ENCODE measurements at places on chromosomes 12 and 14.

- no peak for DNase-seq
Measured at GRCh38 chr12:70927356-70927755, 6.8 kb upstream of the PTPRR start.

GRCh38 chr14:74630881-74631690 lies 19.0 kb upstream of the LTBP2 start:
- DNase-seq, result no peak

DNA sequence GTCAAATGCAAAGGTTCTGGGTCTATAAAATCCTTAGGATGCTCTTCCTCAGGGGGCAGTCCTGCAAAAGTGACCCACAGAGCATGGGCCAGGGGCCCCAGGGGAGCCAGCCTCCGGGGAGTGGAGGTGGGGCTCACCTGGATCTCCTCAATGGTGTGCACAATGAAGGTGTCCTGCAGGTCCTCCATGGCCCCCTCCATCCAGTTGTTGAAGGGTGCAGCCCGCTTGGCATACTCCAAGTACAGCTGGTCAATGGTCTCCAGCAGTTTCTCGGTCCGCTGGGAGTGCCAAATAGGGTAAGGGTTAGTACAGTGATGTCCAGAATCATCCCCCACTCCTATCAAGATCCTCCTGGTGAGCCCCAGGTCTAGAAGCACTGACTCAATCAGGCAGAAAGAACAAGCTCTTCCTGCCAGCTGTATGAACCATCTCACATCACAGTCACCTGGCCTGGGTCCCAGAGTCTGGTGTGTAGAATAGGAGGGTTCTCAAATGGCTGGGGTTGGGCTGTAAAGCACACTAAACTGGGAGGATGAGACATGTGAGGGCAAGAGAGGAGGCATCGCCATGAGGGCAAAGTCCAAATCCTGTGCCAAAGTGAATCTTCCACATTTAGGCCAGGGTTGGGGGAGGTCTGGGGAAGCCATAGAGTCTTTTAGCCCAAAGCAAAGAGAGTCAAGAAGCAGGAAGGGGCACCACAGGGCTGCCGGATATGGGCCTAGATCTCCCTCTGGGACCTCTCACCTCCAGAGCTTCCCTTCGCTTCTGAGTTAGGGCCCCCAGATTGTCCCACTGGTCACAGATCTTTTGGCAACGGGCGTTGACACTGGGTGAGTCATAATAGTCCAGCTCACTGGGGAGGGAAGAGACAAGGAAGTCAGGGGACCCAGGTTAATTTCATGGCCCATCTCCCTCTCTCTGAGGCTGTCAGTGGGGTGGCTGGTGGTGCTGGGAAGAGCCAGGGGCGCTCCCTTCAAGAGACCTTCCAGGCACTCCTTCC lies 91.5 kb upstream of the ZFP36L1 start:
- DNase-seq, result no peak

DNA sequence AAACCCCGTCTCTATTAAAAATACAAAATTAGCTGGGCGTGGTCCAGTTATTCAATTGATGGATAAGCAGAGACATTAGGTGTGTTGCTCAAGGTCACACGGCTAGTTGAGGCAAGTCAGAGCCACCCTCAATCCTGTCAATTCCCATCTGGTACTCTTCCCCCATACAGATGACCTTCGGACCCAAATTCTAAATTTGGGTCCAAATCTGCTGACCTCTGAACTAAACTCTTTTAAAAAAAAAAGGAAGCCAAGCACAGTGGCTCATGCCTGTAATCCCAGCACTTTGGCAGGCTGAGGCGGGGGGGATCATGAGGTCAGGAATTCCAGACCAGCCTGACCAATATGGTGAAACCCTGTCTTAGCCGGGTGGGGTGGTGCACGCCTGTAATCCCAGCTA lies 23.9 kb downstream of the GCN1 start:
- no peak for DNase-seq

- no peak for DNase-seq
Measured at GRCh38 chr14:39406560-39406959, 25.7 kb downstream of the FBXO33 start.

DNA sequence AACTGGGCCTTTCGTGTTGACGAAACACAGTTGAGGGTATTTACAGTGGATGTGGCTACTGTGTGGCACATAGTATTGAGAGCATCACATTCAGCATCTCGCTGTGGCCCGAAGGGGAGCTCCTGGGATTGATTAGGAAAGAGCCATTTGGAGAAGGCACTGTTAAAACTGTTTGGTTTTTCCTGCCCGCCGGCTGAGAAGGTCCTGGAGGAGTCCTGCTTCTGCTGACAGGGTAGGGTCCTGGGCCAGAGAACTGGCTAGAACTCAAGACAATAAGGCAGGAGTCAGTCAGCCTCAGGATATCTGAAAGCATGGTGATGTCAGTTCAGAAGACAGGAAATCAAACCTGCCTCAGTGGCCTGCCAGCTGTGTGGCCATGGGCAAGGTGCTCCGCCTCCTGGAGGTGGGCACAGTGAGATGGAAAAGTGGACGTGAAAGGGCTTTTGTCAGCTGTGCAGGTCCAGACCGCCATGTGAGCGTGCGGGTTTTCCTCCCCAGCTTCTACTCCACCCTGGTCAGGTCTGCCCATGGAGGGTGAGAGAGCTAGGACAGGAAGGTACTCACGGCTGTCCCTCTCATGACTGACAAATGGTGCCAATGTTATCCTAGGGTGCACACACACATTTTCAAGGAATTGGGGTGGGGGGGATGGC lies 92.3 kb downstream of the NTF3 start:
- no peak for DNase-seq

- no peak for DNase-seq
Measured at GRCh38 chr12:40127408-40127807, 21.5 kb upstream of the SLC2A13 start.
